ENCODE measurements at places on chromosomes 11 and 22.

DNA sequence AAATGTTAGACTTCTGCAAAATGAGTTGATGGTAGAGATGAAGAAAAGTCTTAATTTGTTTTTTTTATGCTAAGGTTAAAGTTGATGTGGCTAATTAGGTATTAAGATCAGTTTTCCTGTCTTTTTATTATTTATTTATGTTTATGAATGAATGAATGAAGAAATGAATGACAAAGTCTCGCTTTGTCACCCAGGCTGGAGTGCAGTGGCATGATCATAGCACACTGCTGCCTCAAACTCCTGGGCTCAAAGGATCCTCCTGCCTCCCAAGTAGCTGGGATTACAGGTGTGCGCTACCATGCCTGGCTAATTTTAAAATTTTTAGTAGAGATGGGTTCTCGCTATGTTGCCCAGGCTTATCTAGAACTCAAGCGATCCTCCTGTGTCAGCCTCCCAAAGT lies 29.2 kb downstream of the MTMR3 start:
- no peak for DNase-seq

DNA sequence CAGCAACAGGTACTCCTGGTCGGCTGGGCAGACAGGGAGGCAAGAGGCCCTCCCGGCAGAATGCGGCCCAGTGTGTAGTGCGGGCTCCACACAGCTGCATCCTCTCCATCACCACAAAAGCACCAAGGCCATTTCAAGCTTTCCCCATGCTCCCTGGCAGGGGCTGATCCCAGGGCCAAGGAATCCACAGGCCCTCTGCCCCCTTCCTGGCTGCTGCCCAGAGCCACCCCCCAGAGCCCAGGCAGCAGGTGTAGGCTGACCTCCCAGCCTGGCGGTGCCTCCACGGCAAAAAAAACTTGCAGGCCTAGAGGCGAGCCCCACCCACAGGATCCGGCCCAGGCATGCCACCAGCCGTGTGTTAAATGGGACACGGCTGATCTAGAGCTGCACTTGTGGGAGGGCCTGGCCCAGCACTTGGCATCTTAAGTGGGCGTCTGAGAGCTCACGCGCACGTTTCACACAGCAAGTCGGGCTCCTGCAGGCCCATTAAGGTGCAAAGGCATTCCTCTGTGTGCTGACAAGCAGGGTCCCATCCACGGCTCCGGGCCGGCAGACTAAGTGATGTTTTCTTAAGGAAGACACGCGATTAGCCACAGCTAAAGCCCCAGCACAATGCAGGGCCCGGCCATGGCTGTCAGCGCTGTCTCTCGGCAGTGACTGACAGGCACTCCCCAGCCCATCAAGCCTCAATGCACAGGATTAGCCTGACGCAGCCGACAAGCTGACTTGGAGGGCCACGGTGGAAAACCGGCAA lies 19.8 kb upstream of the GNB1L start:
- peak; percentile 33 for DNase-seq

GRCh38 chr11:20026629-20027555 lies 133.4 kb downstream of the DBX1 start:
- DNase-seq, result no peak

DNA sequence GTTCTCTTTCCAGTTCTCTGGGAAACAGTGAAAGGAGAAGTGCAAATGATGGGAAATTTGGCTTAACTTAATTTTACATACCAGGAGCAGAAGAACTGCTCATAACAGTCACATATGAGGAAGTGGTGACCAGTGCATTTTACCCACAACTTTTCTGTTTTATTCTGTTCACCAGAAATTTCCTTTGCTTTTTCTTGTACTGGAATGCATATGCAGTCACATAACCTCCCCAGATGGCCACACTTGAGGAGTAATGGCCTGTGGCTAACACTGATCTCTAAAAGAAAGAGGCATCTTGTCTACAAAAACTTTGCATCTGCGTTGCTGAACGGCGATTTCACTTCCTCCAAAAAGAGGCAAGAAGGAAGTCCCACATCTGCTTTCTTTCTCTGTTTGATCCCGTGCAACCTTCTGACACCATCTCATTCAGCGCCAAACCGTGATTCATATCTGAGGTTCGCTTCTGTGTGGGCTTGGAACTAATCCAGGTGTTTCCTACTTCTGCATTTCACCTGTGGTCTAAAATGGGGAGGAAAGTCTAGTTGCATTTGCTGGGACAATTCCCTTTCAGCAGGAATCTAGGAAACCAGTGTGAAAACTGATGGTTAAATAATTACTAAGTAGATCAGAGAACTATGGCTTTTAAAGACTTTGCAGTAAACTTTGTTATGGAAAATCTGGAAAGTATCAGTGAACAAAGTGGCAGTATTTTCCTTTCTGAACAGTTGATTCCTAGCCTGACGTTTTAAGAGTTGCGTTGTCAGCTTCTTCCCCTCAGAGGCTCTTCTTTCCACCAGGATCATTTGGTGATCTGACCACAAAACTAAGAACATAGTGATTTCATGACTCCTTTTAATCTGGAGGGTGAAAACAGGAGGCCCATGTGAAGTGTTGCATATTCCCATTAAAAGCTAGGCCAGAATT lies 4.2 kb upstream of the MPEG1 start:
- DNase-seq, result peak; percentile 71

- no peak for DNase-seq
Measured at GRCh38 chr11:44469412-44469811, 96.1 kb upstream of the CD82 start.

Measured in GM23248 (cell line).